ENCODE measurements at places on chromosomes 4 and X. TPM values are rescaled to one million over a fixed set of nuclear protein-coding genes. Genes with fewer than 3 reads are reported as not detected.

TLR10 gene
- total RNA-seq = not detected

NMU gene
- 4.2 TPM for total RNA-seq

OTC gene
- total RNA-seq = not detected

PAGE2B gene
- total RNA-seq = not detected

HS6ST2 gene
- total RNA-seq = 16.8 TPM

TMSB15C gene
- total RNA-seq = 1.8 TPM

MSX1 gene
- under 0.01 TPM for total RNA-seq

GAGE12F gene
- not detected for total RNA-seq

ITIH6 gene
- total RNA-seq = not detected

PFKFB1 gene
- total RNA-seq = 0.13 TPM

ARHGAP36 gene
- not detected for total RNA-seq

HNRNPD gene
- 24.1 TPM for total RNA-seq

MAGEA1 gene
- total RNA-seq = not detected

NPY2R gene
- not detected for total RNA-seq

PCYT1B gene
- total RNA-seq = 0.13 TPM
